ENCODE measurements at places on chromosomes 11 and 22.

- DNase-seq: no peak
Observed at GRCh38 chr22:42655693-42656092, 6.5 kb upstream of the CYB5R3 start.

DNA sequence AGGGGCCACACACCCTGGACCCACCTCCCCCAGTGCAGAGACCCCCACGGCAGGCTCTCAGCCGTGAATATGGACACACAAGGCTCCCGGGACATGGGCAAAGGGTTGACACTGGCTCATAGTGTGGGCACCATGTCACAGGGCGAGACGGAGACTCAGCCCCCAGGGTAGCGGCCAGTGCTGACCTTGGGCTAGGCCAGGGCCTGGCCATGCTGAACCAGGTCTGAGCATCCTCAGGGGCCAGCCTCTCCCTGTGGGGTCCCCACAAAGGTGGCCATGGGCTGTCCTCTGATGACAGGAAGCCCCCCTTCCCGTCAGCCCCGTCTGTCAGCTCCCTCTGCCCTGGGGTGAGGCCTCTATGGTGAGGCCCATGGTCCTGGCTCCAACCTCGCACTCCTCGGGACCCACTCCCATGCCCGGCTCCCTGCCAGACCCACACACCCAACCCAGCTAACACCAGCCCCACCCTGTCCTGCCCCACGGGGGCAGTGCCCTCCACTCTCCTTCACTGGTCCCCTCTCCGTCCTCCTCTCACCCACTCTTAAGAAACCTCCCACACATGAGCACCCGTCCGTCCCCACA lies 19.0 kb upstream of the PRODH start:
- no peak for DNase-seq

GRCh38 chr11:43377389-43377788 lies 18.7 kb downstream of the TTC17 start:
- no peak for DNase-seq

DNA sequence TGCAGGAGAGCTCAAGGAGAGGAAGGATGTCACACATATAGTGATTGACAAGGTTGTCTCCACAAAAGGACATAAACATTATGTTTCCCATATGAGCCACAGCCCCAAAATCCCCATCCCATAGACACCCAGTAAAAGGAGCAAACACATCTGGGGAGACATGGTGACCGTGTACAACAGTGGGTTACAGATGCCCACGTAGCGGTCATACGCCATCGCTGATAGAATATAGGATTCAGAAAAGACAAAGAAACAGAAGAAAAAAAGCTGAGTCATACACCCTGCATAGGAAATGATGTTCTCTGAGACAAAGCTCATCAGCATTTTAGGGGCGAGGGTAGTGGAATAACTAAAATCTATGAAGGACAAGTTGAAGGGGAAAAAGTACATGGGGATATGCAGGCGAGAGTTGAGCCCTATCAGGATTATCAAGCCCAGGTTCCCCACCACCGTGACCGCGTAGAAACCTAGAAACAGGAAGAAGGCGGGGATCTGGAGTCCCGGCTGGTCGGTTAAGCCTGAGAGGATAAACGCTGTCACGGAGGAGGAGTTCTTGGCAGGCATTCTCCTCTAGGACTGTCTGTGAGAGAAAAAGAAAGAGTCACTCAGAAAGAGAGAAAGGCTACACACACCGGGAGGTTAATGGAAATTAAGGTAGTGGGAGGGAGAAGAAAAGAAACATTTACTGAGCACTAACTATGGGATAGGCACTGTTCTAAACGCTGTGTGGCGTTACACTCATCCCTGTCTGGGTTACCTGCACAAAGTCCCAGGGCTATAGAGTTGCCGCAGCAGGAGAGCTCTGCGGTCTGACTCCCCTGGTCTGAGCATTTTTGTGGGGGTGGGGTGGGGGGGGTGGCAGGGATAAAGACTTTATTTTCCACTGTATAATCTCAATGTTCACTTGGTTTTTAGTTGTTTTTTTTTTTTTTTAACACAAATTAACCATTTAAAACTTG lies 36.1 kb upstream of the OR8B8 start:
- no peak for DNase-seq

GRCh38 chr11:119854521-119854920 lies 125.5 kb upstream of the NECTIN1 start:
- DNase-seq: no peak

DNA sequence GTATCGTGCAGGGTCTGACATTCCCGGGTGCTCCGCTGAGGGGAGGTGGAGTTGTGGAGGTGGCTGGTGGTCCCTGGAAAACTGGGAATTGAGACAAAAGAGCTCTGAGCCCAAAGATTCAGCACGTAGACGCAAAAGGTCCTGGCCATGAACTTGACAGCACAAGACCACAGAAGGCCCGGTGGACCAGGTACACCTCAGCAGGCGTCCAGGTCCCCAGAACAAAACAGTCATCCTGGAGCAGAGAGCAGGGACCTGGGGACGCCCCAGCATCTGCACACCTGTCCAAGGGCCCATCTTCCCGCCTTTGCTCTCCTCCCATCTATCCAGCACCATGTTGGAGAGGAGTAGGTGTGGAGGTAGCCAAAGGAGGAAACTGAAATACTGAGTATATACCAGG lies 13.8 kb upstream of the MB start:
- no peak for DNase-seq

- DNase-seq: no peak
Observed at GRCh38 chr11:22832315-22833015, 2.9 kb upstream of the SVIP start.
